ENCODE measurements at places on chromosomes 16 and 17.

DNA sequence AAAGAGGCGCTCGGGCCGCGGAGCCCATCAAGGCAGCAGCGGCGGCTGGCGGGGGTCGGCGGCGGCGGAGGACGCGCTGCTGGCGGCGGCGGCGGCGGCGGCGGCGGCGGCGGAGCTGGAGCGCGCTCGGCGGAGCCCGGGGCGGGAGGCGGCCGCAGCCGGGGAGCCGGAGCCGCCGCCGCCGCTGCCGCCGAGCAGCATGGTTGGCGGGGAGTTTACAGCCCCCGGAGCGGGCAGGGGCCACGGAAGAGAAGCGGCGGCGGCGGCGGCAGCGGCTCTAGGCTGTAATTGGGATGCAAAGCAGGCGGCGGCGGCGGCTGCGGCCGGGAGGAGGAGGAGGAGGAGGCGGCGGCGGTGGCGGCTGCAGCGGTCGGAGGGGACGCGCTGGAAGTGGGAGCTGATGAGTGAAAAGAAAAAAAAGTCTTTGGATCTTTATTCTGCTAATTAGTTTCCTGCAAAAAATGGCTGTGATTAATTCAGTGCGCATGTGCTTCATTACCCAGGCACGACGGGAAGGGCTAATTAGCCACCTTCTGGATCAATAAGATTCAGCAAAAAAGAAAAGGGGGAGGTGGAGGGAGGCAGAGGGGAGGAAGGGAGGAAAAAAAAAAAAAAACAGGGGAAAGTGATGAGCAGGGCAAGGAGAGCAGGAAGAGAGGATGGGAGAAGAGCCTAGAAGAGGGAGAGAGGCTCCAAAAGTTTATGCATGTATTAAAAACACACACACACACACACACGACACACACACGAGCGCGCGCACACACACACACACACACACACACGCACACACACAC lies 10.9 kb upstream of the ZFHX3 start:
- DNase-seq: no peak

DNA sequence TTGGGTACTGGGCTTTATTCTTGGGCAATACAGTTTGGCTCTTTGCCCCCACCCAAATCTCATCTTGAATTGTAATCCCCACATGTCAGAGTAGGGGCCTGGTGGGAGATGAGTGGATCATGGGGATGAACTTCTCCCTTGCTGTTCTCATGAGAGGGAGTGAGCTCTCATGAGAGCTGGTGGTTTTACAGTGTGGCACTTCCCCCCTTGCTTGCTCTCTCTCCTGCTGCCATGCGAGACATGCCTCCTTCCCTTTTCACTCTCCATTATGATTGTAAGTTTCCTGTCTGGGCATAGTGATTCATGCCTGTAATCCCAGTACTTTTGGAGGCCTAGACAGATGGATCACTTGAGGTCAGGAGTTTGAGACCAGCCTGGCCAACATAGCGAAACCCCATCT lies 18.1 kb upstream of the CNEP1R1 start:
- no peak for DNase-seq

DNA sequence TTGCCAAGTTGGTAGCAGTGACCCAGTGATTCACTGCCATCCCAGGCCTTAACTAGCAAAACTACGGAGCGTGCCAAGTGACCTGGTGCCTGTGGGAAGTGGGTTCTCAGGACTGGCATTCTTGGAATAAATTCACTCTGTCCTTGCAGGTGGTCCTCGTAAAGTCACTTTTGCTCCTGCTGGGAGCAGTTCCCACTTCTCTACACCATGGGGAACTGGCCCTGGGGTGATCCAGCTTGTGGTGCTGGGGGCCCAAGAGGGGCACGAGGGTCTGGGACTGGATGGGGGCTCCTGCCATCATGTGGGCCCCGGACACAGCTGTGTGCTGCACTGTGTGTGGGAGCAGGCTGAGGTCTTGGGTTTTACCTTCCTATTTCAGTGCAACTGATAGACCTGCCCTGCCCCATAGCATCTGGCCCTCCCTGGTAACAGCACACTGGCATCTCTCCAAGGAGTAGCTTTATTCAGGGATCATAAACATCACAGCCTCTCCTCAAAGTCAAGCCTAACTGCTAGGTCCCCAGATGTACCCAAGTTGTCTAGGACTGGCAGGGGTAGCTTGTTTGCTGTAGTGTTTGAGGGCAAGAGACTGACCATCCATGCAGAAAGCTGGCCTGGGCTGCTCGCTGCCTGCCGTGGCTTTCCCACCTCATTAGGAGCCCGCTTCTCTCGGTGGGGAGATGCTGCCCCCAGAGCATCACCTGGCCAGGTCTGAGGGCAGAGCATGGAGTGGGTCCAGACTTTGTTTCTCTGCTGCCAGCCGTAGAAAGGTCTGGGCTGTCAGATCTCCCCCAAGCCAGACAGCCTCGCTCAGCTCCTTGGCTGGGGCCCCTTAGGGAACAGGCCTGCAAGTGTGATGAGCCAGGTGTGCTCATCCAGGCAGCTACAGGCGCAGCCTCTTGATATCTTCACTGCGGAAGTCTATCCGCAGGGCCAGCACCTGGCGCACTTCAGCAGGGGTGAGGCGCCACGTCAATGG lies 26.0 kb downstream of the FCSK start:
- no peak for DNase-seq

- DNase-seq: no peak
Measured at GRCh38 chr17:79979221-79979741, 56.4 kb downstream of the TBC1D16 start.

DNA sequence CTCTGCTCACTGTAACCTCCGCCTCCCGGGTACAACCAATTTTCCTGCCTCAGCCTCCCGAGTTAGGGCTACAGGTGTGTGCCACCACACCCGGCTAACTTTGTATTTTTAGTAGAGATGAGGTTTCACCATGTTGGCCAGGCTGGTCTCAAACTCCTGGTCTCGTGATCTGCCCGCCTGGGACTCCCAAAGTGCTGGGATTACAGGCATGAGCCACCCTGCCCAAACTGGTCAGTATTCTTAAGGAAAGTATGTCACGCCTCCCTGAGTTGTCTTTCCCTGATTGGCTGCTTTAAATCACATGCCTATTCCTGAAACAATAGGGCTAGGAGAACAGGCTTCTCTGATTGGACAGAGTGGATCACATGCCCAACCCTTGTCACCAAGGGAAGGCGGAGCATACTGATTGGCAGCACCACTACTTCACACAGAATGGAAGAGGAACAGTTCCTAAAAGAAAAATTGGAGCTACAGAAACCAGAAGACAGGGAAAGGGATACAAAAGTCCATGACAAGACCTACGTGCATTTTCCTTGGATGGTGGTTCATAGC lies 17.6 kb upstream of the CYB5B start:
- no peak for DNase-seq

DNA sequence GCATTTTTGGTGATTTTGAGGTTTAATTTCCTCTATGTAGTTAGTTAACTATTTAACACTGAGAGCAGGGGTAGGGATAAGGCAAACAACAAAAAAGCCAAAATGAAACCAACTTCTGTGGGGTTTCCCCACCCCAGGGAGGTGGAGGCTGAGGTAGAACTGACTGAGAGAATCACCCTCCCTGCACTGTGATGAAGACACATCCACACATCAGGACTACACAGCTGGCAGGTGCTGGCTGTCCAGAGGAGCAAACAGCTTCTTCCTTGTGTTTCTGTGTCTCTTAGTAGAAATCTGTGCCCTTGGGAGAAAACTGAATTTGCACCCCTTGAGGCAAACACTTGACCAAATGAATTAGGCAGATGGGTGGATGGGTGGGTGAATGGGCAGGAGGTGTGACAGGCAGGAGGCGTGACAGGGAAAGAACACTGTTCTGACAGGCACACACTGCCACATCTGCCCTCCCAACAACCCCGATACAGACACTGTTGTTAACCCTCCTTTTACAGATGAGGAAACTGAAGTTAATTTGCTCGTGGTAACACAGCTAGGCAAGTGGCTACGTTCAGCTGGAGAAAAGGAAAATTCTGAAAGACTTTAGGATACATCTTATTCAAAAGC lies 62.9 kb upstream of the AMZ2 start:
- DNase-seq: no peak

DNA sequence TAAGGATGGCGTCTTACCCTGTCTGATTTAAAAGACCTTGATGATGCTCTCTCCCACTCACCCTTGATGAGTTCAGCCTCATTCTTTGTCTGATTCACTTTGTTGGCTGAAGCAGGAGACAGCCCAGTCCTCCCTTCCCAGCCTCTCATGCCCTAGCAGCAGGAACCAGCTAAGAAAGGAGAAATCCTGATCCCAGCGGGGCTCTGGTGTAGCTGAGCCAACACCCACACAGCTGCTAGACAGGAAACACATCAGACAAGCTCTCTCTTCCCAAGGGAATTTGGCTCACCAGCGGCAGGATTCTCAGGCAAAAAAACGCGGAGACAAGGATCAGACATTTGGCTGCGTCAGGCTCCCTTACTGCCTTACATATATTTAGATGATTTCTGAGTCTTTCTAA lies 211.5 kb downstream of the CDH11 start:
- no peak for DNase-seq

DNA sequence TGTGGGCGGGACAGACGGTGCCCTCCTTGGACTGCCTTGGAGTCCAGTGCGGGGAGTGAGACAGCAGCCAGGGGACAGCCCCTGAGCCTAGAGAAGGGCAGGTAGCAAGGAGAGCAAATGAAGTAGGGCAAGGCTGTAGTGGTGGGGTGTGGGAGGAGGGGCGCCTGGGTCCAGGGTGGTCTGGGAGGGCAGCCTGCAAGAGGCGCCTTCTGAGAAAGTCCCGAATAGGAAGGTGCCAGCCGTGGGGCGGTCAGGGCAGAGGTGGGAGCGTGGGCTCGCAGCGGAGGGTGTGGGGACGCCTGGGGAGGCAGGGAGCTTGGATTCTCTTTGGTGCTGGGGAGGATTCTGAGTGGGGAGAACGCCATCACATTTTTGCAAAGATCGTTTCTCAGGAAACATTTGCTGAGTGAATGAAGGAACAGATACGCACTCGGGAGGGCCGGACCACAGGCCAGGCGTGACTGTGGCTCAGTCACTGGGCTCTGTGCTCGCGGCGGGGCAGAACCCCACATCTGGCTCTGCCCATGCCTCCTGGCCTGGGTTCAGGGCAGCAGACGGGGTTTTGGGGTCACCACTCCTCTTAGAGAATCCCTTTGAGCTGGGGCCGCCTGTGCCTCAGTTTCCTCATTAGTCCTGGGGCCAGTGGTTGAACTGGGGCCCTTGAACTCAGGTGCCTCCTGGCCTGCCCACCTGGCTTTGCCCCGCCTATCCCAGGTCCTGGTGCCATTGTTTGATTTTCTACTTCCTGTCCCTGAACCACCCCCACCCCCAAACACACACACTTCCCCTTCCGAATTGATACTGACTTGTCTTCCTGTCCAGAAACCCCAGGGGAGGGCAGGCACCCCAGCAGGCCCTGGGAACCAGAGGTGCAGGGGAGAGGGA lies 4.2 kb downstream of the SNN start:
- DNase-seq: no peak

- DNase-seq: no peak
Measured at GRCh38 chr16:85908889-85909589, 10.1 kb downstream of the IRF8 start.

- DNase-seq: no peak
Measured at GRCh38 chr17:43757171-43757660, 1.4 kb downstream of the SOST start.

- DNase-seq: no peak
Measured at GRCh38 chr17:82325286-82326180, 8.0 kb downstream of the SECTM1 start.

DNA sequence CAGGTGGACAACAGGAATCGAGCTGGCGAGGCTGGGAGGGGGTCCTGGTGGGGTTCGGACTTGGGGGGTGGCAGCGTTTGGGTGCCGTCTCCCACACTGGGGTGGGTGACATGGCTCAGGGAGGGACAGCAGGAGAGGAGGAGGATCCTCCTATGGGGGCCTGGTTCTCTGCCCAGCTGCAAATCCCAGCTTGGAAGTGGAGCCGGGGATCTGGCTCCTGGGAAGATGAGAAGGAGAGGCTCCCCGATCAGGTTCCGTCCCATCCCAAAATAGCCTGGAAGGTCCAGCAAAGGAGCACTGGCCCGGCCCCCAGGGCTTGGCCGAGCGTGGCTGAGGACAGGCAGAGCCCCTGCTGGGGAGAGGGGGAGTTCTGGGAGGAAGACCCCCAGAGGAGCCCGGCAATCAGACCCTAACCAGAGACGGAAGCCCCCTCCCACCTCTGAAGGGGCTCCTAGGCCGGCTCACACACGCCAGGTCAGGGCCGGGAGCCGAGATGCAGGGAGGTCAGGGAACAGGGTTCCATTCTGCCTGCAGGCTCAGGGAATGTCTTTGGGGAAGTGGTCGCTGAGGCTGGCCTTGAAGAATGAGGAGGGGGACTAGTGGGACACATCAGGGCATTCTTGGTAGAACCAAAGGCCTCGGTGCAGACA lies 143.7 kb downstream of the ENGASE start:
- DNase-seq: no peak

GRCh38 chr16:49150341-49150740 lies 131.3 kb downstream of the CBLN1 start:
- DNase-seq: no peak

- no peak for DNase-seq
Measured at GRCh38 chr17:29140631-29141513, 39.3 kb downstream of the MYO18A start.

DNA sequence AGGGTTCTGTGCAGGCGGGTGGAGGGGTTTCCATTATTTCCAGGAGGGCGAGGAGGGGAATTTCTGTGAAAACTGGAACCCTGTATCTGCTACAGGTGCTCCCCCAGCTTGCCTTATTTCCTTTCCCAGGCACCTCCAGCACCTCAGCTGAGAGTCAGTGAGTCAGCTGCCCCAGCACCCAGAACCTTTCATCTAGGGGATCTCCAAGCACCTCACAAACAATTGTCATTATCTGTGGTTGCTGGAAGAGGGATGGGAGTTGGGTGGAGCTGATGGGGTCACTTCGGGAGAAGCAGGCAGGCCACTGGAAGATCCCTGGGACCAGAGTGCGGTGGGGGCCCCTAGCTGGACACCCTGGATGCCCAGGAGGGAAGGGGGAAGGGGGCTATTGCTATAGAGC lies 10.0 kb upstream of the CLUH start:
- no peak for DNase-seq

DNA sequence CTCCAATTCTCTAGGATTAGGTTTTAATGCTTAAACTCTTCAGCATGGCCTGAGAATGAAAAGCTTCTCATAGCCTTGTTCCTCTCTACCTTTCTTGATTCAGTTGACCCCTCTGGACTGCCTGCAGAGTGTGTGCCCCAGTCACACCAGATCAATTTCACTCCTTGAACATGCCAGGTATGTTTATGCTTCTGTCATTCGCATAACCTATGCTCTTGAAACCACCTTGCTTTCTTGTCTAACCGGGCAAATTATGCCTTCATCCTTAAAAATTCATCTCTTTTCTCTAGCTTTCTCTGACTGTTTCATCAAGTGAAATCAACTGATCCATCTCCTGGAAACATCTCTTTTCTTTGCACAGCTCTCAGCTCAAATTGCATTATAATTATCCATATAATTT lies 42.3 kb downstream of the CDH11 start:
- no peak for DNase-seq

All from stimulated activated CD8-positive, alpha-beta memory T cell treated with anti-CD3 and anti-CD28 coated beads, Interleukin-7, amount 100 ng/mL, for 1 hour (primary cell).